Left ventricle myocardium inferior (tissue), 1 donor: ENCODE measurements at places on chromosomes 13 and 19. TPM values are rescaled to one million over a fixed set of nuclear protein-coding genes. Genes with fewer than 3 reads are reported as not detected.

ARRDC5 gene
- total RNA-seq: not detected

CRLF1 gene
- 20.0 TPM for total RNA-seq

NAPSA gene
- total RNA-seq: 0.05 TPM

PPM1N gene
- total RNA-seq: 0.19 TPM

TBXA2R gene
- total RNA-seq: 2.3 TPM

GRCh38 chr19:5006201-5006600 is 37.3 kb downstream of the KDM4B start:
- DNase-seq: no peak

- no peak for DNase-seq
Observed at GRCh38 chr13:66659701-66660467, 570.3 kb downstream of the PCDH9 start.

GRCh38 chr13:89920461-89920860 is 1427.0 kb upstream of the MIR17HG start:
- DNase-seq: no peak

DNA sequence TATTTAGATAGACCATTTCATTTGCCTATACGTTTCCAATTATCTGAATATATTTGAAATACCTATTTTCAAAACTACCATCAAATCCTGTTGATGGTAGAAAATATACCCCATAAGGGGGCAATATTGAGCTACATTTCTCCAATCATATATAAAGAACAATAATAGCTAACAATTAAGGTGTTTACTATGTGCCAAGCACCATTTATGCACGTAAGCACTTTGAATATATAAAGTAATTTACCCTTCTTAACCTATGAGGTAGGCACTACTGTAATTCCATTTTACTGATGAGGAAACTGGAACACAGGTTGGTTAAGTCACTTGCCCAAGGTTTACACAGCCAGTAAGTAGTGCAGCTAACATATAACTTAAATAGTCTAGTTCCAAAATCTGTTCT is 79.2 kb downstream of the UBL3 start:
- no peak for DNase-seq

DNA sequence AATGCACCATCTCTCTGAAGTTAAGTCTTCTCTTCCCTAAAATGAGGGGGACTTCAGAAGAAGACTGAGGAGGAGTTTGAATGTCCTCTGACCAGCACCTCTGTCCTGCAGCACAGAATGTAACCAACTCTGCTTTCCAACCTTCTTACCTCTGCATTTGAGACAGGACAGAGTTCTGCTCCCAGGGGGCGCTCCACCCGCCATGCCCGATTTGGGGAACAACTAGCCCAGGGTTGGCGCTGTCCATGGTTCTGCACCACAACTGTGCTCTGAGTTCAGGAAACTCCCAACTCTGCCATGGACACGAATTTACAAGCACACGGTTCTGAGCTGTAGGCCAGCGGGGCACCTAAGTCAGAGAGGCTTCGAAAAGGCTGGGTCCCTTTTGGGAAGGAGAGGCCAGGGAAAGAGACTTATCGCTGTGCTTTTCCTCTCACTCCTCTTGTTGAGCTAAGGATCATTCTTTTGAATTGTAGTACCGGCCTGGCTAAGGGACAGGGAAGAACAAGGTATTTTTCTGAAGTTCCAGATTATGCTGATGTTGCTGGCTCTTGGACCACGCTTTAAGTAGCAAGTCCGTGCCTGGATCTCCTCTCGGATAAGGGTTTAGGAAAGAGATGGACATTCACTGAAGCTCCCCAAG is 22.2 kb downstream of the SIGLEC5 start:
- peak; percentile 79 for DNase-seq

DNA sequence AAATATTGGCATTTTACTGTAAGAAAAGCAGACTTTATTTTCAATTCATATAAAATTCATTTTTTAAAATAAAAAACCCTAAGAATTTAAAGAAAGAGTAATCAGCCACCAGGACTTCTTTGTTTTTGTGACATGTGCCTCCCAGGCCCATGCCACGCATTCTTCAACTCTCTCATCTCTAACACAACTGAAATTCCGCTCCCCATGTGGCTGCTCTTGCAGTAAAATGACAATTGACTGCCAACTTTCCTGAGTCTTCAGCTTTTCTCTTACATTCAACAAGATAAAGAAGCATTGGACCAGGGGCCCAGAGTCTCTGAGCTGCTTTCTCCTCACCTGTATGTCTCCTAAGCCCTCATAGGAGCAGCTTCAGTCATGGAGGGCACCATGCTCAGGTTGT is 372.1 kb downstream of the UQCRFS1 start:
- no peak for DNase-seq

- no peak for DNase-seq
Observed at GRCh38 chr13:28161370-28161769, 23.0 kb downstream of the PAN3 start.

DNA sequence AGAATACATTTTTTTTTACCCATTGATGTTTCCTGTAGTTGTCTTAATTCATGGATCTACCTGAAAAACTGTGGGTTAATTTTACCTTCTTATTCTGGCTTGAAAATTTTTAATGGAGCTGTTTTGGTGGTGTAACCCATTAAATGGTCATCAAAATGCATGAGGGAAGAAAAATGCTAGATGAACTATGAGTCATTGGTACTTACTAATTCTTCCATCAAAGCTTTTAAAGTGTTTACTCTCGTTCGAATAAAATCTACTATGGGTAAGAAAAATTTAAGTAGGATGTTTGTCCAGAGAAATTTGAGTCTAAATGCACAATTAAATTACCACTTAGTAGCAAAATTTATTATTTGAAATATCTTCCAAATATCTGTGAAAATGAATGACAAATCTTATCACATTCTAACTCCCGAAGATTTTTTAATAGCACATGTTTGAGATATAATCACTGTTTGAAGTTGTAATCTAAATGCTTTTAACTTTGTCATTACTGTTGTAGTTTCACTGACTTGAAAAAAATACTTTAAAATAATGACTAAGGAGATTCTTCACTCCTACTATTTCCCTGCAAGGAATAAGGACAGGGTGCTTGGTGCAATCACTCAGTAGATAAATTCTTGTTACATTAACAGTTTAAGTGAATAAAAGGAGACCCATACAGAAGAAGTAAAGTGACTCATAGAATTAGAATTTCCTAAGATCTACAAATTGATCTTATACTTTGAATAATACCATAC is 437.7 kb downstream of the IRS2 start:
- DNase-seq: no peak

DNA sequence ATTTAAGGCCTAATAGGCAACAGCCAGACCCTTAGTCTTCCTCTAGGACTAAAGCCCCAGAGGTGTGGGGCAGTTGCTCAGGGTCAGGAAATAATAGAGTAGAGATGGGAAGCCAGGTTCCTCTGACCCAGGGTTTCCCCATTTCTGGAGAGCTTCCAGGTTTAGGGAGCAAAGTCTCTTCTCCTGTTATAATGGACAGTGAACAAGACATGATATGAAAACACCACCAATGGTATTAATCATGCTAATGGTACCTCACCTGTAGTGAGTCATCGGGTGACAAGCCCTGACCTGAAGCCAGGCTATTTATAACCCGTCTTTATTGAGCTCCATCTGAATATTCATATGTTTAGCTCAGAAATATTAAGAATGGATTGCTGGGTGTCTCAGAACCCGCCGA is 24.6 kb downstream of the BICRA start:
- DNase-seq: no peak

DNA sequence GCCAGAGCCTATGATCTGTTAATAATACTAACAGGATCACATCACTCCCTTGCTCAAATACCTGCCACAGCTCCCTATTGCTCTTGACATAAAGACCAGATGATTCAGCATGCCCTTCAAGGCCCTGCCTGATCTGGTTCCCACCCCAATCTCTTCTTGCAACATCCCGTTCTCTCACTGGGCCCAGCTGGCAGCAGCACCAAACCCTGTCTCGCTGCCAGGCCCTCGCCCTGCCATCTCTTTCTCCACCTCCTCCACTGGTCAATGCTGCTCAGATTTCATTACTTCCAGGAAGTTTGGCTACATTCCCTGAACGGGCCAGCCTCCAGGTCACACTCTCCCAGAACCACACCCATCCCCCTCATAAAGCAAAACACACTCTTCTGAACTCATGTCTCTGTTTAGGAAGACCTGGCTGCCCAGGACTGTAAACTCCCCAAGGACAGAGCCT is 8.6 kb upstream of the BCAT2 start:
- DNase-seq: peak; percentile 89

DNA sequence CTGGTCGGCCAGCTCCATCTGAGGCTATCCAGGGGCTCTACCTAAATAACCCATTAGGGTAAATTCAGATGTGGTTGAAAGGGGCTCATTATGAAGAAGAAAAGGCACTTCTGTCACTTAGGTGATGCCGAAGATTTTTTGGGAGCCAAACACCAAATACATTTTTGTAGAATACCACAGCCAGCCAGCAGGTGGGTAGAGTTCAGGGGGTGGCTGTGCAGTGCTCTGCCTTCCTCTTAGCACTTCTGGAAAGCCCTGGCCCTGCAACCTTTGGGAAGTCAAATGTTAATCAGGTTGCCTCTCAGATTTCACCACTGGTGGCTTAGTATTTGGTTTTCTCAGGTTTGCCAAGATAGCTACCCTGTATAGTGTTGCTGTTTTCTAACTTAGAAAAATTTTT is 18.5 kb upstream of the GPR18 start:
- DNase-seq: no peak

GRCh38 chr19:3176715-3177501 is 1.7 kb upstream of the S1PR4 start:
- no peak for DNase-seq

- DNase-seq: no peak
Observed at GRCh38 chr13:86813198-86813597, 858.0 kb upstream of the SLITRK5 start.

- DNase-seq: peak; percentile 60
Observed at GRCh38 chr19:2275588-2276428, 6.2 kb downstream of the PEAK3 start.

DNA sequence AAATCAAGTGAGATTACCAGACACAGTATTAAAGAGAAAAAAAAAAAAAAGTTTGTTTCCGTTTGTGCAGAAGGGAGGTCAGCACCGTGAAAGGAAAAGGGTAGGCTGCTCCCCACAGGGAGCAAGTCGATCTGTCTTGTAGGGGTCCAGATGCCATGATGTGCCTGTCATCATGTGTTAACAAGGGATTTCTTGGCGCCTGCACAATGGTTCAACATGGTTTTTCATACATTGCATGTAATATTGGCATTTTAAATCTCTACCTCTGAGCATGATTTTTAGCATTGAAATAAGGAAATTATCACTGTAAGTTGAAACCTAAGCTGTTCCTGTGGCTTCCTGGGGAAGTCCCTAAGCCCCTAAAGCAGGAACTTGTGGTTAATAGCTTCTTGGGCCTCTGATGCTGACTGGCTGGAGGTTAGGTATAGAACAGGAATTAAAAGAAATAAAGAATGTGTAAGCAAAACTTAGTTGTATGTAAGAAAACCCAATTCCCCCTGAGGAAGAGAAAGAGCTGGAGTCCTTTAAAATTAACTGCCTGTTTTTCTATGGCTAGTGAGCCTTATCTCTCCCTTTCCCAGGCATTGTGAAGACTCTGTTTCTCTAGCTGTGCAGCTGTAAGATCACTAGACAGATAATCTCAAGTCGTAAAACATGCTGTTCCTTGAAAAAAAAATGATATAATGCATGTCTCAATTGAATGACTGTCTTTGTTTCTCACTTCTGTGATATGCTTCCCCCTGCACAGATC is 7.4 kb upstream of the FCGBP start:
- DNase-seq: no peak

- no peak for DNase-seq
Observed at GRCh38 chr13:21106089-21106488, 44.7 kb upstream of the LATS2 start.

DNA sequence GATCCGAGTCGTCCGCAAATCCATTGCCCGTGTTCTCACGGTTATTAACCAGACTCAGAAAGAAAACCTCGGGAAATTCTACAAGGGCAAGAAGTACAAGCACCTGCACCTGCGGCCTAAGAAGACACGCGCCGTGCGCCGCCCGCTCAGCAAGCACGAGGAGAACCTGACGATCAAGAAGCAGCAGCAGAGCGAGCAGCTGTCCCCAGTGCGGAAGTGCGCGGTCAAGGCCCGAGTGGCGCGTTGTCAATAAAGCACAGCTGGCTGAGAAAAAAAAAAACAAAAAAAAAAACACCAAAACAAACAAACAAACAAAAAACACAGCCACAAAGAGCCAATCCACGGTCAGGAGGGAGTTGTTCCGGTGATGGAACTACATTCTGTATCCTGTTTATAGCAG is 4.7 kb upstream of the GNA15 start:
- DNase-seq: no peak

DNA sequence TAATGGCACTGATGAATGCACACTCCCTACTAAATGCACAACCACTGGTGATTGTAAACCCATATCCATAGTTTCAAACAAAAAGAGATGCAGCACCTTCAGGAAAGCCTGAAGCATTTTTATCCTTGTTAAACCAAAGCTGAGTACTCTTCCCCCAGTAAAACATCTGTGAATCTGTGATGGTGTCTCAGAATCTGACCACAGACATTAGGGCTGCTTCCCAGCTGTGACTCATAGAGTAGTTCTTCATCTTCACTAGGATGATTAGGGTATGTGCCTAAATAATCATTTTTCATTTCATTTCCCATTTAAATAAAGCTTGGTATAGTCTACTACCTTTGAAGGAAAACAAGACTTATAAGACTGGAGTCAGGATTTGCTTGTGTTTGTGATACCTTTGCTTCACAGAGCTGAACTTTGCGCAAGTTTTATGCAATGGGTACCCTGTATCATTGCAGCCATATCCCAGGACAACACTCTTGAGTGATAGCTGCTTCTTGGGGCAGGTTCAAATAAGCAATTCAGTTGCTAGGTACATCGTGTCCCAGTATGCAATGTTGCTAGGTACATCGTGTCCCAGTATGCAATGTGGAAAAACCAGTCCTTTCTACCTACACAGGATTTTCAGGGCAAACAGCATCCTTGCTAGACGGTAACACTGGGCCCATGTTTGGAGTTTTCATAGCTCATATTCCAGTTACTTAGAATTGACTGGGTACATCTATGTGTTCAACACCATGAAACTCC is 277.1 kb downstream of the IRS2 start:
- no peak for DNase-seq

DNA sequence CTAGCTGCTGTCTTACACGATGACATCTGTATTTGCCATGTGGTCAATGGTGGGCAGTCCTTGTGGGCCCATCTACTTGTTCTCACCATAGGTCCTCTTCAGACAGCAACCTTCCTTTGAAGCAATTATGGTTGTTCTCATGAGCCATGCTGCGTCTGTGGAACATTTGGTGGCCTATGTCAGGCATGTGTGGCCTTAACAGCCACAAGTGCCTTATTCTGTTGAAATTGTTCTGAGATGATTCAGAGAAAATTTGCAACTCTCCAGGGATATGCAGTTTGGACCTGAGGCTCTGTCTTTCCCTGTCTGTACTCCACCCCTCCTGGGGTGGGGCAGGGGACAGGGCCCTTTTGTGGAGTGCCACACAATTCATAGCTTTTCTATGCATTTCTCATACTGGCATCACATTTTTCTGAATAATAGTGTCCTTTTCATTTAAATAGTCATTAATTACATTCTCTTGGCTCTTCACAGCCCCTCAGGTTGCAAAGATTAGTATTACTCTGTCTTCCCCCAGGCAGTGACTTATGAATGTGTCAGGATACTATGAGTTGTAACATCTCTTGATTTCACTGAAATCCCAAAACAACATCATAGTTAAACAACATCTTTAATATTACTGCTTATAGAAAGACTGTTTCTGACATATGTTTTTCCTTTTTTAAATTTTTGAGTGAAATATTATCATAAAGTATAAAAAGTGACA is 102.1 kb downstream of the ITGBL1 start:
- DNase-seq: no peak
